Pulmonary artery endothelial cell (primary cell): ENCODE measurements at places on chromosomes 1 and 21.

DNA sequence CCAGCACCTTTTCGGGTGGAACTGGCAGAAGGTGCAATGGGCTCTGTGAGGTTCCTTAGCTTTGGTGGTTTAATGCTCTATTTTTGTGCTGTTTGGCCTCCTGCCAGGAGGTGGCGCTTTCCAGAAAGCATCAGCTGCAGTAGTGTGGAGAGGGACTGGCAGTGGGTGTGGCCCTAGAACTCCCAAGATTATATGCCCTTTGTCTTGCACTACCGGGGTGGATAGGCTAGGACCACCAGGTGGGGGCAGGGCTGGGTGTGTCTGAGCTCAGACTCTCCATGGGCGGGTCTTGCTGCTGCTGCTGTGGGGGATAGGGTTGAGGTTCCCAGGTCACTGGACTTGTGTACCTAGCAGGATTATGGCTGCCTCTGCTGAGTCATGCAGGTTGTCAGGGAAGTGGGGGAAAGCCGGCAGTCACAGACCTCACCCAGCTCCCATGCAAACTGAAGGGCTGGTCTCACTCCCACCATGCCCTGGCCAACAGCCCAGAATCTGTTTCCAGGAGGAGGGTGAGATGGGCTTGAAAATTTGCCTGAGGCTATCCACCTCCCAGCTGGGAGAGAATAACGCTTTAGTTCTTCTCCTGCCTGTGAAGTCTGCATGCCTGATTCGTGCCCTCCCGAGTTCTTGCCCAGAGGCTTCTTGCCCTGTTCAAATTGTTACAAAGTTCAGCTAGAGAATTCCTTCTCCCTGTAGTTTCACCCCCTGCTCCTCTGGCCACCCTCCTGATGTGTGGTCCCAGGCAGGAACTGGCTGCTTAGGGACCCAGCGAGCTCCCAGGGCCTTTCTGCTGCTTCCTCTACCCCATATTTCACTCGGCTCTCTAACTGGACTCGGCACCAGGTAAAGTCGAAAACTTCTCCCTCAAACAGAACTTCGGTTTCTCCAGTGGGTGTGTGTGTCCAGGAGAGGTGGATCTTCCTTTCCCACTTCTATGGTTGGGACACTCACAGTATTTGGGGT is 76.5 kb upstream of the BTG3 start:
- DNase-seq = no peak

DNA sequence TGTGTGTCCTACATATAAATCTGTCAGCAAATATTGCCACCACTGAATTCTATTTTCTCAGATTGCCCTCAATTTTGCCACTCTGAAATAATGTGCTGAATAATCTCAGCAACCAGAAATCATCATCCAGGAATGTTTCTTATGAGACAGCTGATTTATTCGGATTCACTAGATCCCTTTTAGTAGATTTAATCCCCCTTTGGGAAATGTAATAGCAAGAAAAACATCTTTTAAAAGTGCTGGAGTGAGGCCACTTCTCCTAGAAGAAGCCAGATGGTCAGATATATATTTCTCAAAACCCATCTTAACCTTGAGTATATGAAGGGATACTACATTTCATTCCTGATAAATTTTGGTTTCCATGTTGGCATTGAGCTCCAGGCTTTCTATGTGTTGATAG is 327.7 kb downstream of the SMYD3 start:
- no peak for DNase-seq

GRCh38 chr1:1989789-1990188 is 13.8 kb downstream of the CFAP74 start:
- no peak for DNase-seq

GRCh38 chr21:41621513-41621912 is 113.6 kb upstream of the TMPRSS2 start:
- DNase-seq = no peak

- DNase-seq = no peak
These were observed 434.6 kb upstream of the CHRM3 start for GRCh38 chr1:238951809-238952208.

GRCh38 chr21:29938776-29939103 is 1.1 kb downstream of the GRIK1 start:
- DNase-seq = no peak

GRCh38 chr1:95388031-95388430 is 154.0 kb downstream of the RWDD3 start:
- no peak for DNase-seq

DNA sequence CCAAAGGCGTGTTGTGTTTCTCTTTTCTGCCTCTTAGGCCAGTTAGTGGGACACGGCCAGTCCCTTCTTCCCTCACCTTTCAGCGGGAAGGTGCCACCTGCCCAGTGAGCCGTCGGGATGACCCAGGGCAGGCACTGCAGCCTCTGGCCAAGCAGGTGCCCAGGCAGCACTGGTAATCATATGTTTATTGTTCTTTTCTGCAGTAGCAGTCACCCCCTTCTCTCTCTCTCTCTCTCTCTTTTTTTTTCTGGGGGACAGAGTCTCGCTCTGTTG is 38.2 kb downstream of the CRYAA start:
- DNase-seq = no peak

- no peak for DNase-seq
These were observed 263.0 kb downstream of the TNR start for GRCh38 chr1:175480343-175480822.

- no peak for DNase-seq
These were observed 13.9 kb upstream of the TMEM222 start for GRCh38 chr1:27307874-27308598.

- DNase-seq = peak; percentile 56
These were observed 23.5 kb downstream of the MTARC1 start for GRCh38 chr1:220810179-220810653.

DNA sequence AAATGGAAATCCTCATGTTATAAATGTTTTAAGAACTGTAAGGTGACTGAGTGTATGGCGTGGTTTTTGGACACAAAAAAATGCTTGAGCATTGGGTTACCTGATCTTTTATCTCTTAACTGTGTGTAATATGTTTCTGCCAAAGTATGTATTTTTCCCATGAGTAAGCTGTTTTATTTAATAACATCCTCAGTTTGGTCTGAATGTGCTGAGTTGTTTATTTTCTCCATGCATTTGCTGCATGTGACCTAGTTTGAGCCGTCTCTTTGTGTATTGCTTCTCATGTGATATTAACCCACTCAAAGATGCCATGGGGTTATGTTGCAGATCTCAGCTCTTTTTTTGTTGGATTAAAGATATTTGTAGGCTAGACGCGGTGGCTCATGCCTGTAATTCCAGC is 6.1 kb upstream of the LYPLA2 start:
- no peak for DNase-seq

DNA sequence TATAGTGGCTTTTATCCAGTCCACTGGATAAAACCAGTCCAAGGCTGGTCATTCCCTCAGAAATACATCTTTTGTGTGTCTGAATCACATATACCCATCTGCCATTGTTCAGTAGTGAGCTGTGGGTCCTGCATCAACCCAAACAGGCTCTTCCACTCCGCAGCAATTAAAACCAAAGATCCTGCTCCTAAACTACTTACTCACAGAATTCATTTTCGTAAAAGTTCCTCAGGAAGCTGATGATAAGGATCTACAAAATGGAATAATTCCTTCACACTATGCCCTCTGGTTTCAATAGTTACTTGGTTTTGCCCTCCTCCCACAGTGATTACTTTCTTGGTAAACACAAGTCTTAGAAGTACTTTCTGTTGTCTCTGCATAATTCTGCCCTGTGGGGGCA is 5.1 kb upstream of the MFSD2A start:
- DNase-seq = no peak

DNA sequence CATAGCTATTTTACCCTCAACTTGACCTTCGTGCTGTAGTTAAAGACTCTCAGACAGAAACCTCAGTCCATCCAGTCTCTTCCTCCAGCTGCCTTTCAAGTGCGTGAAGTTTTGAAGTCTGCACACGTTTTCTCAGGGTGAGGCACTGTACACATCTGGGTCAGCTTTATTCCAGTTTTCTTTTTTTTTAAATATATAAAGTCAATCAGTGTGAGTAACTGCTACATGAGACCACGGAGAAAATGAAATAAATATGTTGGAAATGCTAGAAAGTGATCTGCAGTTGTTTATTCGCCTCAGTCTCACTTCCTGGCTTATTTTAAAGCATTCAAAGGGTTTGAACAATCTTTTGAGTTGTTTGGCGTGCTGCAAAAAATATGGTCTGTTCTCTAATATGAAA is 135.7 kb downstream of the ROR1 start:
- DNase-seq = no peak

GRCh38 chr1:188386666-188387065 is 1557.9 kb downstream of the PLA2G4A start:
- no peak for DNase-seq

DNA sequence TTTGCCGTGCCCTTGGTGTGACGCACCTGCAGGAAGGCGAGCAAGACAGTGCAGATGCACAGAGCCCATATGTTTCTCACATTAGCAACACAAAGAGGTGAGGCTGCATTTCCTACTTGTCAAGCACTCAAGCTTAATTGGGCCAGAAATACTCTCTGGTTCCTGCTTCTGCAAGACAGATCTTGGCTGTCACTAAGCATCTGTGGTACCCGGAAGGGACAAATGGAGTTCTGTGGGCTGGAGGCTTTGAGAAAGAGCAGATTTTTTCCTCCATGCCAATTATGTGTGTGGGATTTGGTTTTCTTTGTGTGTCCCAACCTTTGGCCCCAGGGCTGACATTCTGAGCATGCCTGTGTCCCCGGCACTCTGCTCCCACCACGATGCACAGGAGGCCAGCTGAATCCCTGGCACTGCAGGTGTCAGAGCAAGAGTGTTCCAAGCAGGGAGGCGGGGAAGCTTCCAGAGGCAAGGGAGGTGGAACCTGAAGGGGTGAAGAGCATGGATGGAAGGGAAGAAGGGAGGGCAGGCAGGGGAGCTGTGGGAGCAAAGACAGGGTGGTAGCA is 52.0 kb upstream of the STUM start:
- no peak for DNase-seq
